ENCODE measurements at places on chromosomes 3 and 15. TPM values are rescaled to one million over a fixed set of nuclear protein-coding genes. Genes with fewer than 3 reads are reported as not detected.

The SCG3 gene
- not detected for total RNA-seq

The ZNF774 gene
- total RNA-seq: 3.6 TPM

The SUCNR1 gene
- not detected for total RNA-seq

The IMPDH2 gene
- total RNA-seq: 466 TPM

The HRG gene
- total RNA-seq: not detected

The CCR5 gene
- not detected for total RNA-seq

The LYSMD4 gene
- total RNA-seq: 9.4 TPM

The GRAMD2A gene
- total RNA-seq: 9.0 TPM

The AMT gene
- 1.7 TPM for total RNA-seq

The CCDC51 gene
- 38.1 TPM for total RNA-seq

The PCSK6 gene
- total RNA-seq: 1.7 TPM
